ENCODE measurements at places on chromosomes 7 and 10.

DNA sequence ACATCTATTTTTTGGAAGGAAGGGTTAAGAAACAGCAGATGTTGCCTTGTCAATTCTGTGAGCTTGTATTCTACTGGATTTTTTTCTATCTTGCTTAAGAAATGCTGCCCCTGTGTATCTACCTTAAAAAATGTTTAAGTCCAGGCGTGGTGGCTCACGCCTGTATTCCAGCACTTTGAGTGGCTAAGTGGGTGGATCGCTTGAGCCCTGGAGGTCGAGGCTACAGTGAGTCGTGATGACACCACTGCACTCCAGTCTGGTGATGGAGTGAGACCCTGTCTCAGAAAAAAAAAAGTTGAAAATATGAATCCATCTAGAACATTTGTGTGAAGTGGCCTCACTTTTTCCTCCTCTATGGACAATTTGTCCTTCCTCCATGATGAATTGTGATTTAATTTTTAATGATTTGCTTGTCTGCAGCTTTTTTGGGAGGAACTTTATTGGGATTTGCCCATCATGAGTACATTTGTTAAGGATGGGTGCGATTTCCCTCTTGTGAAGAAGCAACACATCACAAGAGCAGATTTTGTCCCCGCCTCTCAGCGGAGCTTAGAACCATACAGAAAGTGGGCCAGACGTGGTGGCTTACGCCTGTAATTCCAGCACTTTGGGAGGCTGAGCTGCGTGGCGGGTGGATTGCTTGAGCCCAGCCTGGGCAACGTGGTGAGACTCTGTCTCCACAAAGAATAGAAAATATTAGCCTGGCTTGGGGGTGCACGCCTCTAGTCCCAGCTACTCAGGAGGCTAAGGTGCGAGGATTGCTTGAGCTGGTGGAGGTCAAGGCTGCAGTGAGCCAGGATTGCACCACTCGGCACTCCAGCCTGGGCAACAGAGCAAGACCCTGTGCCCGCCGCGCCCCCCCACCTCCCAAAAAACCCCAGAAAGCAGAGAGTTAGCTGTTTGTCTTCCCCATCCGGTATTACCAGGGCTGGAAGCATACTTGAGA is 57.7 kb downstream of the DNAJB6 start:
- DNase-seq: no peak

GRCh38 chr7:37920849-37921805 is 687 bp downstream of the EPDR1 start:
- DNase-seq: peak; percentile 60

- DNase-seq: no peak
These were observed 319.1 kb upstream of the PHYHIPL start for GRCh38 chr10:58857251-58857805.

- DNase-seq: peak; percentile 34
These were observed 50.3 kb downstream of the PALD1 start for GRCh38 chr10:70528741-70529362.

DNA sequence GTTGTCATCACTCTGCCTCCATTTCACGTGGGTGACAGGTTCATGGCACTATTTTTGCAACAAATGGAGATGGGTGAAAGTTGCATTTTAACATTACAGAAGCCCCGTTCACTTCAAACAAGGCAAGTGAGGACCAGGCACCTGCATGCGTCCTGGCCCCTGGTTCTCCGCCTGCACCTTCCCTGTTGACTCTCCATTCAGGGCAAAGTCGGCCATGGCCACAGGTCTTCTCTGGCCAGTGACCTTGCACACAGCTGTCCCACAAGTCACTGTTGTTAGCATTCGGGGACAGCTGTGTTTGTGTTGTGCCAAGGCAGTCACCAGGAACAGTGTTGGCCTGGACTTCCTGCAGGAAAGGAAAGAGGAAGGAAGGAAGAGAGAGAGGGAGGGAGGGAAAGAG is 554.9 kb downstream of the TCERG1L start:
- no peak for DNase-seq

GRCh38 chr7:154475864-154476263 is 423.7 kb downstream of the DPP6 start:
- DNase-seq: no peak

DNA sequence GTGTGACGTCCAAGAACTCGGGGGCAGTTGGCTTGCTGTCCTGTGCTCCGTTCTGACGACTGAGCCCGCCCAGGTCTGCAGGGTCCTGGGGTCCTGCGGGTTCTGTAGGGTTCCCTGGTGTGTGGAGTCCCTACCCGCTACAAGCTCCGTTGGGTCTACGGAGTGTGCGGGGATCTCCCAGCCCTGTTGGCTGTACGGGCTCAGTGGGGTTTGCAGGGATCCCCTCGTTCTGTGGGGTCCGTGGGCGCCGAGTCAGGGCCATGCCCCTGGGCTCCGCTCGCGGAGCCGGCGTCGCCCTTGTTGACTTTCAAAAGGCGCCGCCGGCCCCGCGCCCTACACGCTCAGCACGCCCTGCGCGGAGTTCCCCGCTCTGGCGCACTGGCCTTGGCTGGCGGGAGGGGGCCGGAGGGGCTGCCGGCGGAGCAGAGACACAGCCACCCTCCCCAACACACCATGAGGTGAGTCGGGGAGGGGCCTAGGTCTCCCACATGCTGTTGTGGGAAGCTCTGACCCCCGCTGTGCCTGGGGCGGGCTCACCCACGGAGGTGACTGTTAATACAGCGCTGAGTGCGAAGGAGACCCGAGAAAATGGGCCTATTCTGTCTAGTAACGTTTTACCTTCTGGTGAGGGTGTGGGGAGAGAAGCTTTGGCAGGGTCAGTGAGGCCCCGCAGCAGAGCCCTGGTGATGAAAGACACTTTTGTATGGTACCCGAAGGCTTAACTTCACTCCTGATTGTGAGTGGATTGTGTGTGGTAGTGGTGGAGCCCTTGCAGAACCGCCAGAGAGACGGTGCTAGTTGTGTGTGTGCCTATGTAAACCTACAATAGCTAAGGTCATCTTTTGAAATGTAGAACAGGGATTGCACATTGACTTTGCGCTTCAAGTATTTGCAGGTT is 8.1 kb downstream of the TASOR2 start:
- peak; percentile 82 for DNase-seq

- no peak for DNase-seq
These were observed 63.4 kb downstream of the VTI1A start for GRCh38 chr10:112510384-112510783.

DNA sequence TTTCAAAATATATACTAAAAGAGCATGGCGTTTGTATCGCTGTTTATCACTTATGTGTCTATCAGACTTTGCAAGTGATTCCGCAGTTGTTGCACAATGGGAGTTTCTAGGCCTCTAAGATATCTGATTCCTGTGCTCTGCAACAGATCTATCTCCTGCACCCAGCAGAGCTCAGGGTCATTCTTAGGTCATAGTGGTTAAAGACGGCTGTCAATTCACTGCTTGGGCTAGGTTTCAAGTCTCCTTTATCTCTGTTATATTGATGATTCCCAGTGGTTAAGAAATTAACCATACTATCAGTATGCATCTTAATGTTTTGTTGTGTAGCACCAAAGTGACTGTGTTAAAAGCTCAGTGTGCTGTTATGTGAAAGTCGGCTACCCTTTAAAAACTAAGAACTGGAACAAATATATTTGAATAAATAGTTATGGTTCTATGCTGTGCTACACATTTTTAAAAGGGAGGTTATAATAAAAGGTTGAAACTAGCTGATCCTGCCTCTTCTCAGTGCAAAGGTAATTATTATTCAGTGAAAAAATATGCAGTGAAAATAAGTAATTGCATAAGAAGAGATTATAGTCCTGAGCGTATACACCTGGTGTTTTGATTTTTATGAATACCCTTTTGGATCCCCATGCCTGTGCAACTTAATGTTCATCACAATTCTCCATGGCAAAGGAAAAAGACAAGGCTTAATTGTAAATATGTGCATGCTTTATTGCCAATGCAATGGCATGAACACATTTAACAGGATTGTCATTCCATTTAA is 24.0 kb downstream of the HOXA1 start:
- no peak for DNase-seq

- DNase-seq: no peak
These were observed 232.5 kb upstream of the MDFIC start for GRCh38 chr7:114689406-114689805.

- no peak for DNase-seq
These were observed 292.8 kb downstream of the PRKG1 start for GRCh38 chr10:51367127-51367526.

- no peak for DNase-seq
These were observed 2.0 kb upstream of the PLPP4 start for GRCh38 chr10:120455004-120455403.

GRCh38 chr7:151491859-151492258 is 27.8 kb downstream of the RHEB start:
- peak; percentile 51 for DNase-seq

- DNase-seq: no peak
These were observed 5.4 kb downstream of the WDR86 start for GRCh38 chr7:151404216-151405011.

GRCh38 chr7:88040694-88041093 is 106.6 kb downstream of the ADAM22 start:
- DNase-seq: no peak

DNA sequence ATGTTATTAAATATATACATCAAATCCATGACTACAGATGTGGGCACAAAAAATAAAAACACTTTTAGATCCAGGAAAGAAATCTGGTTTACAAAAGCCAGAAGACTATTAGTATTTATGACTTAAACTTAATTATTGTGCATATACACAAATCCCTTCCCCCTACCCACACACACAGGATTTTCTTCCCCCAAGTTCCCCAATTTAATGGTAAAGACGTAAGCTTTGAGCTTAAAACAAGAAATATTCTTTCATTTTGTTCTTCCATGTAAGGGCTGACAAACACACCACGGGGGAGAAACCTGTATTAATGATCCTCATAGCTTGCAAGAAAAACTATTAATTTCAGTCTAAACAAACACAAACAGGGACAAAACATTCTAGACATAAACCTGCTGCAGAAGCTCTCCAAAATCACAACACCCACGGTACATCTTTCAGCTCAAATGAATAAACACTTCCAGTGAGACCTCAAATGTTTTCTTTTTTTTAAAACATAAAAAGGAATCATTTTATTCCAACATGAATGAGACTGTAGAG is 28.5 kb downstream of the OSBPL3 start:
- DNase-seq: no peak

GRCh38 chr10:1166101-1166827 is 110.1 kb downstream of the WDR37 start:
- no peak for DNase-seq

GRCh38 chr7:24739306-24739705 is 18.0 kb downstream of the GSDME start:
- DNase-seq: no peak

DNA sequence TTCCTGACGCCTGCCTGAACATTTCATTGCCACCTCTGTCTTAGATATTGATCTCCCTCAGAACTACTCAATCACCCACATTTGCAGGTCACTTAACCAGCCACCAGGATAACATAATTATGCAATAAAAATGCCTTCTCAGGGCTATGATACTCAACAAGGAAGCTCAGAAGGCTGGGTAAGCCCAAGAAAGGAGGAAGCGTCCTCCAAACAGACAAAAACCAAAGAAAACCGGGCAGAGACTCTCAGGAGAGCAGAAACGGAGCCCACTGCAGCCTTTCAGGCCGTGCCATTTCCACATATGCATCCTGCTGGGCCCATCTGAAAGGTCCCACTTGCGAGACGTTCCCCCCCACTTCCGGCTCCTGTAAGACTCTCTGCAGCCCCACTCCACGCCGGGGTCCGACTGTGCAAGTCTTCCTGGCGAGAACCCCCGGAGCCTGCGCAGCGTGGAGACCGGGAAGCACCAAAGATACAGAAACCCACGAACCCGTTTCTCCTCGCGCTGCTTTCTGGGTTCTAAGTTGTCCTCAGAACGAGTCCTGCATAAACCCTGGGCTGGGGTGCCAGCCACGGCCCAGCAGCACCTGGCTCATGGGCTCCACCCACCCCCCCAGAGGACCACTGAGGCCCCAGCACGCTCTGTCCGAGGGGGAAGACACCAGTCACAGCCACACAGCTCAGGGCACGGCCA is 83.7 kb downstream of the DIP2C start:
- no peak for DNase-seq

DNA sequence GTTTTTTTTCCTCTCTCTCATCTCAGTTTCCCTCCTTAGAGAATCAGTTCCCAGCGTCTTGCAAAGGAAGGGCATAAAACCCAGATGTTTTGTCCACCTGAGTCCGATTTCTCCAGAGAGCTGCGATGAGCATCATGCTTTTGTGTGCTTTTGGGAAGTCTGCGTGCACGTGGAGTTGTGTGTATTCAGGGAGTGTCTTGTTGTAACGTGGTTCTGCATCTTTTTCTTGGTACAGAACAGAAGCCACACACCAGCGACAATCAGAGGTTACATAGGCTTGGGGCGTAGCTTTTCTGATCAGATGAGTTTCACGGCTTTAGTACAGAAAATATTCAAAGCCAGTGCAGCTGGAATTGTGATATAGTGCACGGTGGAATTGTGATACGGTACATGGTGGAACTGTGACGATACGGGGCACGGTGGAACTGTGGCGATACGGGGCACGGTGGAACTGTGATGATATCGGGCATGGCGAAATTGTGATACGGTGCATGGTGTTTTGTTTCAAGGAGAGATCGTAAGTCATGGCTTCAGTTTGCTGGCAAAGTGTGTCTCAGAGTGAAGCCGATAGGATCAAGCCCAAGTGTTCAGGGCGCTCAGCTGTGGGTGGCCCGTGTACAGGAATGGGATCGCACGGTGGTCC is 32.8 kb downstream of the FOXK1 start:
- DNase-seq: no peak

DNA sequence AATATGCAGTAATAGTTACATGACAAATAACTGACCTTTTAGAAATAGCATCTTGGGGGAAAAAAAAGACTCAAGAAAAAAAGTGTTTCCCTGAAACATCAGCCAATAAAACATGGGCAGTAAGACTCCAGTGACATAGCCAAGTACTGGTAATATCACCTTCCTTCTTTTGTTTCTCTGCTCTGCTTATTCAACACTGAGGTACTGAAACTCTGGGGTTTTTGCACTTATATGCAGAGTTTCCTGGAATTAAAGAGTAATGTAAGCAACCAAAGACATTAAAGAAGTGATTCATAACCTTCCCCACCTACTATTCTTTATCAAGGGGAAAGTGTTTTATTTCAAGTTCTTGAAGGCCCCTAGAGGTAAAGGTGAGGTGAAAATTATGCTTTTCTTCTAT is 414.5 kb downstream of the GRM8 start:
- DNase-seq: no peak

DNA sequence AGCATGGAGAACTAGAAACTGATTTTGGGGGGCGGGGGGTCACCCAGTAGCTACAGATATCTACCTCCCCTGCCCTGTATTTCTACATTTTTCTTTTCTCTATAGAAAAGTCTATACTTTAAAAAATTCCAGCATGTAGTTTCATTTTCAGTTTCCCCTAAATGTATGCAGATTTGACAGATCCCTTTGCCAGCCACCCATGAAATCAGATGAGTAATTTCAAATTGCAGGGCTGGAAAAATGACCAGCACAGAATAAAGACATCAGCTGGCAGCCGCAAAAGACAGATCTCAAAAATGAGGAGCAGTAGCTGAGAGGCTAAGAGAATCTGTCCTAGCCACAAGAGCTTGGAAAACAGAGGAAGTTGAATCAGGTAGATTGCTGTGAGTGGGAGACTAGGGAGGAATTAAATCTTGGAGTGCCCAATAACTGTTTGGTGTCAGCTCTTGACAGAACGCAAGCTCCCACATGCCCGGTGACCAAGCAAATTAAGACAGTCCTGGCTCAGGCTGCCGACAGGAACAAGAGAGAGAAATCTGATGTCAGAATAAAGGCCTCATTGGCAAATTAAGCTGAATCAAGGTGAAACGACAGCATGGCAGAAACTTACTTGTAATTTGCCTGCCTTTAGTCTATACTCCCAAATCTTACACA is 24.5 kb downstream of the ADRB1 start:
- no peak for DNase-seq
